Cortex of kidney (tissue), 1 donor: ENCODE measurements at places on chromosomes 4 and X.

DNA sequence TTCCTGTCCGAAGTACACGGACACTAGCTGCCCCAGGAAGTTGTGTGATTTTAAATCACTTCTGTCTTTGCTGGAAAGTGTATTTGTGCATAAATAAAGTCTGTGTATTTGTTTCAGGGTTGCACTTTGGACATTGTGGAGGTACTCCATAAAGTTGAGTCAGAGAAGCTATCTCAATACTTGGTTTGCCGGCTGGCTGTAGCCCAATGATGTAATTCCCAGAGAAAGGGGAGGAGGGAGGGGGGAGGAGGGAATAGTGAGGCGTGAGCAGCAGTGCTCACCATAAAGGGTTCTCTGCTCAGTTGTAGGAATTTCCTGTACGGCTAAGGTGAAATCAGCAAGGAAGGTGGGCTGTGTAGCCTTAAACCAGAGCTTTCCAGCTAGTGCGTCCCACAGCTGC, 7.5 kb downstream of the APEX2 start:
- no peak for DNase-seq

GRCh38 chr4:7887436-7887835, 52.2 kb downstream of the AFAP1 start:
- DNase-seq, result no peak

DNA sequence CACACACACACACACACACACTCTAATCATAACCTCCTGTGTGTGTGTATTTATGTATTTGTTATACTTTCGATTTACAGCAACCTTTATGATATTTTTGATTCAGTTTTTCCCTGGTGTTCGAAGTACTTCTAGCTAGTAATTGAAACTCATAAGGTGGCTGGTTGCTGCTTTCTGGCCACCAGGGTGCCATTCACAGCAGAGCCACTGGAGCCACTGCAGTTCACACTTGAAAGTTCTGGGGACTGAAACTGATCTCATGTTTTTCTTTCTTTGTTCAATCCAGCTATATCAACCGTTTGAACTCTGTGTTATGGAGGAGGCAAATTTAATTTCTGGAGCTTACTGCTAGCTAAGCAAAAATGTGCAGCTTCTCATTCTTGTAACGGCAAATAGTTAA, 419.4 kb downstream of the ADGRL3 start:
- no peak for DNase-seq

- no peak for DNase-seq
These were observed 459.1 kb downstream of the FSTL5 start for GRCh38 chr4:161704653-161705052.

GRCh38 chr4:108540536-108540935, 79.8 kb upstream of the RPL34 start:
- DNase-seq, result no peak

DNA sequence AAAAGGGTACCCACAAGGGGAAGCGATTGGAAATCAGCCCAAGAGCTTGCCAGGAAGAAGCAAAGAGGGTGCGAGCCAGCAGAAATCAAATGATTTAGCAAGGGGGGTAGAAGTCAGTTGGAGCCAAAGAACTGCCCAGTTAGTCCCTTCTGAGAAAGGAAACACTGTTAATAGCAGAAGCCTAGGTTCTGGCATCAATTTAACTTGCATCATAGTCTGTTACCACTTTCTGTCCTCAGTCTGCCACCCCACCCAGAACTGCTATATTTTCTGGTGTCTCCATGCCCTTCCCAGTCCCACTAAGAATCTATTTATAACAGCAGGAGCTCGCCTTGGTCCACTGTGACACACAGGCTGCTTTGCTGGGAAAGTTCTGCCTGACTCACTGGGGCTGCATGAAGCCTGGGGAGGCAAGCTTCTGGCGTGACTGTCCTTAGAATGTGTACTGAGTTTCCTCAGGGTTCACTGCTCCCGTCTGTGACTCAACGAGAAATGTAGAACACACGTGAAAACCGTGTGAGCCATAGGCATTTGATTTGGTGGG, 157.8 kb upstream of the TTC29 start:
- no peak for DNase-seq

DNA sequence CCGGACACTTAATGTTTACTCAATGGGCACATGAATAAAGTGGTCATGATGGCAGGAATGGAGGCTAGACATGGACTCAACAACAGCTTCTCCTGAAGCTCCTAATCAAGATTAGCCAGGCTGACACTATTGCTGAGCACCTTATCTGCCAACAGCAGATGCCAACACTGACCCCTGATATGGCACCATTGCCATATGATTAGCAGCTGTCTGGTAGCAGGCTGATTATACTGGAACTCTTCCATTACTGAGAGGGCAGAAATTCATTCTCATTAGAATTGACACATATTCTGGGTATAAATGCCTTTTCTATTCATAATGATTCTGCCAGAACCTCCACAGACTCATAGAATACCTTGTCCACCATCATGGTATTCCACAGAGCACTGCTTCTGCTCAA, 18.4 kb upstream of the AFF1 start:
- no peak for DNase-seq

GRCh38 chr4:154528869-154529268, 21.3 kb downstream of the PLRG1 start:
- no peak for DNase-seq

DNA sequence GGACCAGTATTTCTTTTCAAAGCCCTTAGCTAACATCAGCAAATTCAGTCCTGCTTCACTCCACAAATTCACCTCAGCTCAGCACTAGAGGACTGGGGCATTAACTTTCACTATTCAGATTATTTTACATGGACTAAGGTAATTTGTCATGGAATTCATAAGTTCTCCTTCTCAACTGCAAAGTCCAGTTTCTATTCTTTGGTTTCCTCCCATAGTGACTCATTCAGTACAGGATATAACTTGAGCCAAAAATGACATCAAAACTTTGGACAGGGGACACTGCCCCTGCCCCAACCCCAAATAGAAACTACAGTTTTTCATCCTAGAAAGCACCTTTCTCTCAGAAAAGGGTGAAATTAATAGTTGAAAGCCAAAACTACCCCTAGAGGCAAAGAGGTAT, 52.7 kb downstream of the COX7B2 start:
- DNase-seq, result no peak
